RWPE1 (cell line): ENCODE measurements at places on chromosomes 13 and 19.

GRCh38 chr19:14719162-14719561 is 29.3 kb downstream of the ZNF333 start:
- no peak for DNase-seq

GRCh38 chr13:79455331-79455730 is 25.6 kb upstream of the NDFIP2 start:
- no peak for DNase-seq

GRCh38 chr19:39405261-39405957 is 1.2 kb upstream of the ZFP36 start:
- no peak for DNase-seq

DNA sequence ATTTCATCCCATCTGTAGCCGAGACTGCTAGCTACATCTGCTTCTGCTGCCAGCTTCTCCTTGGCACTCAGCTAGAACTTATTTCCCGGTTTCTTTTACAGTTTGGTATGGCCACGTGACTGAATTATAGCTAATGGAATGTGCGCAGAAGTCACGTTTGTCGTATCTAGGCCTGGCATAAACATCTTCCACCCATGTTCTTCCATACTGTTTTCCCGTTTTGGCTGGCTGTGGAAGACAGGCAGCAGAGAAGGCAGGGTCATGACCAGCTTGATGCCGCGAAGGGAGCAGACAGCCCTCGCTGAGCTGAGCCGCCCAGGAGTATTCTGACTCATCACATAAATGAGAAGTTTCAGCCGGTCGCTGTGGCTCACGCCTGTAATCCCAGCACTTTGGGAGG is 186.7 kb downstream of the RFC3 start:
- no peak for DNase-seq

GRCh38 chr13:113400621-113401451 is 36.9 kb upstream of the GRTP1 start:
- no peak for DNase-seq

DNA sequence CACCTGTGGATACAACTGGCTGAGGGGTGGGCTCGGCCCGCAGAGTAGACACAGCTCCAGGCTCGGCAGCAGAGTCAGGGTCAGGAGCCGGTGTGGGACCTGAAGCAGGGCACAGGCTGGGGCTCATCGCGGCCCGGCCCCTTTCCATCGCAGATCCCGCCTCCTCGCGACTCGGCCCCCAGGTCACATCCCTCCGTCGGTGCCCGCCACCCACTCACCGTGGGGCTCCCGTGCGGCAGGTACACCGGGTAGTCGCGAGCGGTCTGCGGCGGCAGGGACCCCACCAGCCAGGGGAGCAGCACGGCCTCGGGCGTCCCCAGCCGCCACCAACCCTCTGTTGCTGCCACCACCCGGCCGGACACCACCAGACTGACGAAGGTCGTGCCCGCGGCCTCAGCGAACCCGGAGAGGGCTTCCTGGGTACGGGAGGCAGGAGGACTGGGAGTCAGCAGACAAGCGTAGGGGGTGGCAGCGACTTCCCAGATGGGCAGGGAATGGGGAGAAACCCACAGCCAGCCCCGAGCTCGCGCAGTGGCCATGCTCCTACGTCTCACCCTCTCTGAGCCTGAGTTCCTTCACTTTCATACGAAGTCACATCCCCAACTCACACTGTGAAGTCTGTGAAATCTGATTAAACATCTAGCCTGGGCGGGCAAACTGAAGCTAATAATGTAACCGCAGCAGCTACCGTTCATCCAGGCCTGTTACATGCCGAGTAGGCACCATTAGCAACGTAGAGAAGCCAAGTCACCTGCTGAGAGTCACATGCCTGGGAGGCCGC is 3.7 kb downstream of the FUZ start:
- peak; percentile 31 for DNase-seq

GRCh38 chr13:52112591-52112990 is 16.3 kb downstream of the NEK5 start:
- no peak for DNase-seq

- DNase-seq: no peak
Measured at GRCh38 chr13:112955271-112955937, 13.6 kb upstream of the MCF2L start.

- peak; percentile 13 for DNase-seq
Measured at GRCh38 chr13:30744056-30744680, 8.8 kb downstream of the ALOX5AP start.

GRCh38 chr13:108551674-108552073 is 77.7 kb upstream of the MYO16 start:
- no peak for DNase-seq

DNA sequence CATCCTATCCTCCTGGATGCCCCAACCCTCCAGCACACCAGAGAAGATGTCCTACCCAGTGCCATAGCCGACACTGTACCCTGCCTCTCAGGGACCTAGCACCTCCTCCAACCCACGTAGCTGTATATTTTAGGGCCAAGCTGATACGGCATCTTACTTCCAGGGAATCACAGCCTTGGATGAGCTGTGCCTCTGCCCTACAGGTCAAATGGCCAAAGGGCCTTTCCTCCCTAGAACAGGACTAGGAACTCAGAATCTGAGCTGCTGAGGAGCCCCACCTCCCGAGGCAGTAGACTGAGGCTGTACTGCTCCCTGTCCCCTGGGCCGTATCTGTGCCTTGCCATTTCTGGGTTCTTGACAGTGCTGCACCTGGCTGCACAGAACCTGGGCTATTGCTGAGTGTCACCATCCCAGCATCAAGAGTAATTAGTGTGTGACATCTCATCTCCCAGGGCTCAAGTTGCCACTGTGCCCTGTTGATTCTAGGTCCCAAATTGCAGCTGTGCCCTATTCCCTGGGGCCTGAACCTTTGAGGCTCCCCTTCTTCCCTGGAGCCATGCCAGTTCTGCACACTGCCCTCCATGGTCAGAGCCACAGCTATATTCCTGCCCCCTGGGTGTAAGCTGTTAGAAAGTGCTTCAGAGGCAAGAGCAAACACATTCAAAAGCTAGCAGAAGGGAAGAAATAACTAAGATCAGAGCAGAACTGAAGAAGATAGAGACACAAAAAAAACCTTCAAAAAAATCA is 41.0 kb downstream of the VWA8 start:
- no peak for DNase-seq

GRCh38 chr13:112720814-112721197 is 31.0 kb downstream of the ATP11A start:
- no peak for DNase-seq

DNA sequence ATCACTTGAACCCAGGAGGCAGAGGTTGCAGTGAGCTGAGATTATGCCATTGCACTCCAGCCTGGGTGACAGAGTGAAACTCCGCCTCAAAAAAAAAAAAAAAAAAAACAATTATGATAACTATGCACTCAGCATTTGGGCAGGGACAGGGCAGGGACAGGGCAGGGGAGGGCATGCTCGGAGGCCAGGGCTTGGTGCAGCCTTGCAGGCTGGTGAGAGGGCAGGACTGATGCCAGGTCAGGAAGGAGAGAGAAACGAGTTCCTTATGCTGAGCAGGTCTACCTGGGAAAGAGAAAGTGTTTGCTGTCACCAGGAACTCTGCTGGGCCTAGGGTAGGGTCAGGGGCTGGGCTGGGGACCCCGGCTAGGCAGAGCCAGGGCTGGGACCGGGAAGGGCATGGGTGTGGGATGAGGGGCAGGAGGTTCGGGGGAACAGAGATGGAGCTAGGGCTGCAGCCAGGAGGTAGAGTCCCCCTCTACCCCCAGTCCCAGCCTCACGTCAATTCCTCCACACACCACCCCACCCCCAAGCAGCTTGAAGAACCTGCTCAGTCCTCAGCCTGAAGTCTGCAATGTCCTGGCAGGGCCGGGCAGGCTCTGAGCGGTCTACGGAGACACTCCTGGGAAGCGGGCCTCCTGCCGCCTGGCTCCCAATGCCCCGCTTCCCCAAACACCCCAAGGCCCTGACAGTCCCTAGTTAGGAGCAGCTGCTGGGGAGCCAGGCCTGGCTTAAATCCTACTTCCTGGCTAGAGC is 2.8 kb downstream of the FXYD3 start:
- DNase-seq: no peak

GRCh38 chr13:60226507-60226906 is 62.8 kb upstream of the DIAPH3 start:
- DNase-seq: peak; percentile 4

DNA sequence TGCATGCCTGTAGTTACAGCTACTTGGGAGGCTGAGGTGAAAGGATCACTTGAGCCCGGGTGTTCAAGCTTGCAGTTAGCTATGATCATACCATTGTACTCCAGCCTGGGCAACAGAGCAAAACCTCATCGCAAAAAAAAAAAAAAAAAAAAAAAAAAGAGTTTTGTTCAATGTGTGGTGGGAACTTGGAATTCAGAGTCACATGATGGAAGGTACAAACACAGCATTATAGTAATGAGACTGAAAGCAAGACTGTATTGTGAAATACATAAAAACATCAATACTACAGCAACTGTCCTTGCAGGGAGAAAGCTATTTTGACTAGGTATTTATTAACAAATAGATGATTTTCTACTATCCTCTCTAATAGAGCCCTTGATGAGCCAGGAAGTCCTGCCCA is 393.2 kb downstream of the DLEU7 start:
- DNase-seq: no peak

GRCh38 chr13:61286148-61286745 is 129.4 kb downstream of the PCDH20 start:
- DNase-seq: no peak

GRCh38 chr19:35756377-35757230 is at the start of gene HSPB6:
HSPB6 (minus strand) TSS chr19:35757029; CDS start chr19:35757008, 21 bp downstream.
- DNase-seq: no peak

DNA sequence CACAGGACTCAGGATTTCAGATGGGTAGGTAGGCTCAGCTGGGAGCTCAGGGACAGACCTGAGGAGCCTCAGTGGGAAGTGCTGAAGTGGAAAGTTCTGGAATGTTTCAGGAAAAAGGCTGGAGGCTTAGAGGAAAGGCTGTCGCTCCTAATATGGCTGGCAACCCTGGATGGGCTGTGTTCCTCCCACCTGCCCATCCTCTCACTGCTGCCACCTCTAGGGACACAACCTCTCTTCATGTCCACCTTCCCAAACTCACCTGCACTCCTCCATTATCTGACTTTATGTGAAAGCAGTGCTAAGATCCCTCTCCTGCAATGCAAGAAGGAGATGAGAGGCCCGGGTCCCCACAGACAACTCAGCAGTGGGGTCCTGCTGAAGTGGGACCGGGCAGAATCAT is 5.8 kb upstream of the CEACAM21 start:
- DNase-seq: no peak

- no peak for DNase-seq
Measured at GRCh38 chr13:94296471-94296870, 183.0 kb downstream of the DCT start.

DNA sequence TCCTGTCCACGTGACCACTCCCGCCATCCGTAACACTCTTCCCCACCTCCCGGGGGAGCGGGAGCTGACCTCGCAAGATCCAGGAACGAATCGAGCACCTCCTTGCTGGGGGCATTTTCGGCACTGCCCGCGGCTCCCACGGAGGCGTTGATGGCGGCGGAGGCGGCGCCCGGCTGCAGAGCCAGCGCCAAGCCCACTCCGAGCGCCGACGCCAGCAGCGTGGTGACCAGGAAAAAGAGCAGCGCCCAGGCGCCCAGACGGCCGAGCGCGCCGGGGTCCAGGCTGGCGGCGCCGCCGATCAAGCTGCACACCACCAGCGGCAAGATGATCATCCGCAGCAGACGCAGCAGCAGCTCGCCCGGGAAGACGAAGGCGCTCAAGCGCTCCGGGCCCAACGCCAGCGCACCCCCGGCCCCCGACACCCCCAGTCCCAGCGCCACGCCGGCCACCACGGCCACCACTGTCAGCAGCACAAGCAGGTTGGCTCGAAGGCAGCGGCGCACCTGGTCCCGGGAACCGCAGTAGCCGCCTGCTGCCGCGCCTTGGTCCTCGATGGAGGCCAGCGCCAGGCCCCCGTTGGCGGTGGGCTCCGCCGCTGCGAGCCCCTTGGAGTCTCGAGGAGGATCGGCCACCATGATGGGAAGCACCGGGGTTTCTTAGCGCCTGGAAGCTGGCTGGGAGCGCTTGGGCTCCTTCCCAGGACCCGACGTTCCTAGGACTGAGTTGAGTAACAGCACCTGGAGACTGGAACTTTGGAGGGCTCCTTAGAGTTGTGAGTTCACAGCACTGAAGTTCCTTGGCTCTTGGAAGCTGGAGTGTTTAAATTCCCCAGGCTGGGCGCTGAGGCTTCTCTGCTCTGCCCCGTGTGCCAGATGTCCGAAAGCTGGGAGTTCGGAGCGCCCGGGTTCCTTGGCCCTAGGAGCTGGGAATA is 798 bp downstream of the SLC1A5 start:
- DNase-seq: peak; percentile 64

DNA sequence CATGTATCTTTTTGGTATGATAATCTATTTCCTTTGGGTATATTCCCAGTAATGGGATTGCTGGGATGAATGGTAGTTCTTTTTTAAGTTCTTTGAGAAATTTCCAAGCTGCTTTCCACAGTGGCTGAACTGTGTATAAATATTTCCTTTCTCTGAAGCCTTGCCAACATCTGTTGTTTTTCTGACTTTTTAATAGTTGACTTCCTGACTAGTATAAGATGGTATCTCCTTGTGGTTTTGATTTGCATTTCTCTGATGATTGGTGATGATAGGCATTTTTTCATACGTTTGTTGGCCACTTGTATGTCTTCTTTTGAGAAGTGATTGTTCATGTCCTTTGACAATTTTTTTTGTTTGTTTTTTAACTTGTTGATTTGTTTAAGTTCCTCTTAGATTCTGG is 61.6 kb upstream of the PCDH17 start:
- no peak for DNase-seq

DNA sequence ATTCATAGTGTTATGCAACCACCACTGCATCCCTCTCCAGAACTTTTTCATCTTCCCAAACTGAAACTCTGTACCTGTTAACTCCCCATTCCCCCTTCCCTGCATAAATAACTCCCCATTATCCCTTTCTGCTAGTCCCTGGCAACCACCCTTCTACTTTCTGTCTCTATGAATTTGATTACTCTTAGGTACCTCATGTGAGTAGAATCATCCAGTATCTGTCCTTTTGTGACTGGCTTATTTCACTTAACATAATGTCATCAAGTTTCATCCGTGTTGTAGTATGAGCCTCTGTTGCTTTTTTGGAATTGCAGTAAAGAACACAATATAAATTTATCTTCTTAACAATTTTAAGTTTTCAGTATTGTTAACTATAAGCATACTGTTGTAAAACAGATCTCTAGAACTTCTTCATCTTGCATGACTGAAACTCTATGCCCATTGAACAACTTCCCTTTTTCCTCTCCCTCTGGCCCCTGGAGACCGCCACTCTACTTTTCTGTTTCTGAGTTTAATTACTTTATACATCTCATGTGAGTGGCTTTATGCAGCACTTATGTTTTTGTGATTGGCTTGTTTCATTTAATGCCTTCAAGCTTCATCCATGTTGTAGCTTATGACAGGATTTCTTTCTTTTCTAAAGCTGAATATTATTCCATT is 87.3 kb upstream of the ABCC4 start:
- no peak for DNase-seq

- no peak for DNase-seq
Measured at GRCh38 chr13:113499936-113500335, 9.4 kb upstream of the DCUN1D2 start.
